ENCODE measurements at places on chromosomes 11 and 22.

- no peak for DNase-seq
Observed at GRCh38 chr11:104774578-104774977, 123.7 kb downstream of the CASP12 start.

DNA sequence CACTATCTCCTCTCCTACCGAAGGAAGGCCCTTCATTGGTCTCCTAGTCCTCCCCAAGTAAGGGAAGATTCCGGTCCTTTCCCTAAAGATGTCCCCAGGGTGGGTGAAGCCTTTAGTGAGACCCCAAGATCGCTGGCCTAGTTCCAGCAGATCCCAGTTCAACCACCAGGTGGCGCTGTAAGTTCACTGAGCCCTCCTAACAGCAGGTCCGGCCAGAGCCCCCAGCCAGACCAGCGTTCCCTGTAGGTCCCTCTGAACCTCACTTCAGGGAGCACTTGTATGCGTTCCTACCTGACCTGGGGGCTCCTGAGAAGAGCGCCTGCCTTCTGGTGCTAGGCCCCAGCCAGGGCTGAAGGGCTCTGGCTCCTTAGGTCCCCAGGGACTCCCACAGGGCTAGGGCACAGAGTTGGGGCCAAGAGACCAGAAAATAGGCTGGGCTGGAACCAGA lies 38.1 kb downstream of the LMO1 start:
- peak; percentile 74 for DNase-seq

DNA sequence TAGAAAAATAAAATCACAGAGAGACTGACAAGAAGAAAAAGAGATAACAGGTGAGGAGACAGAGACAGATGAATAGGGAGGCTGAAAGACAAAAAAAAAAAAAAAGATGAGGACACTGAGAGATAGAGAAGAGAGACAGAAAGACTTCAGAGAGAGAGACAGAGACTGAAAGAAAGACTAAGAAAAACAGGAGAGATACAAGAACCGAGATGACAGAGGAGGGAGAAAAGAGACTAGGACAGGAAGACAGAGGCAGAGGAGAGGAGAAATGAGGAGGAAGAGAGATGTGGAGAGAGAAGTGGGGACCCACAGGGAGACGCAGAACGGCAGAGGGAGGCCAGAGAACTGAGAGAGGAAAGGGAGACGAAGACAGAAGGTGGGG lies 771 bp downstream of the GPR83 start:
- no peak for DNase-seq

DNA sequence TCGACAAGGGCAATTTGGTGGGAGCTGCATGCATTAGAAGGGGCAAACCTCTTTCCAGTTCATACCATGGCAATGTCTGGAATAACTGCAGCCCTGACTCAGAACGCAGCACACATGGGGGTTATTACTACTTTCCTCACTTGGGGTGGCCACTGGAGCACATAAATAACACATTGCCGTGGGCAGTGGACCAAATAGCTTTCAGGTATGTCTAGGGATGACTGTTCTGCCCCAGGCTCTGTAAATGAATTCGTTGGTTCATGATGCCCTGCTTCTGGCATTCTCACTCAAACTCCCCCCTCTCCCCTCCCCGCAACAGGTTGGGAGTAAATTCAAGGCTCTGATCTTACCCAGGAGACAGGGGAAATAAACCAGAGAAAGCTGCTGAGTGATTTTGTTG lies 238.0 kb upstream of the PLET1 start:
- no peak for DNase-seq

GRCh38 chr22:35111244-35111643 lies 45.3 kb downstream of the ISX start:
- DNase-seq: no peak

GRCh38 chr22:21055880-21056319 lies 10.2 kb downstream of the LRRC74B start:
- no peak for DNase-seq

DNA sequence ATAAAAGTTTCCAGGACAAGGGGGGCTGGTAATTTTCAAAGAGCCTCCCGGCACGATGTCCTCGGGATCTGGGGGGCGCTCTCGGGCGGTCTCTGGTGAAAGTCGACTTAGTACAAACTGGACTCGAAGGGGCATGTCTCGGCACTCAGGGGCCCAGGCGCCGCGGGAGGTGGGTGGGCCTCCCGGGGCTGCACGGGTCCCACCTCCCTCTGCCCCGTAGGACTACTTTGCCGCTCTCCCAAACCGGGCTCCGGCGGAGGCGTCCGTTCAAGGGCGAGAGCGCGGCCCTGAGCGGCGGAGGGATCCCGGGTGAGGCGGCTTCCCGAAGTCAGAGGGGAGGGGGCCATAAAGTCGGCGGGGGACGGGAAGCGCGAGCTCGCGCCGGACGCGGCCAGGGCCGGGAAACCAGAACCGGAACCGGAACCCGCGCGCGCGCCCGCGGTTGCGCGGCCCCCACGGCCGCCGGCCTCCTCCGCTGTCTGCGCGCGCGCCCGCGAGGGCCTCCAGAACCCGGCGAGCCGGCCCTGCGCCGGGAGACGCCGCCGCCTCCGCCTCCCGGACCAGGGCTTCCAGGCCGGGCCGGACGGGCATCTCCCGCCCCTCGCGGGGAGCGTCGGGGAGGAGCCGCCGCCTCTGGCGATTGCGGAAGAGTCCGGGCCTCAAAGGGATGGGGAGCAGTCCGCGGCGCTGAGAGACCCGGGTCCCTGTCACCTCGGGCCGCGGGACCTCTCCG lies at the start of gene ARHGEF12:
TSS of gene ARHGEF12 (plus strand) at position 506 of the 733 bp plus-strand sequence. CDS start 831 bp downstream, outside the sequence.
- DNase-seq: peak; percentile 76

- peak; percentile 32 for DNase-seq
Observed at GRCh38 chr11:65279741-65280440, 18.1 kb downstream of the POLA2 start.

DNA sequence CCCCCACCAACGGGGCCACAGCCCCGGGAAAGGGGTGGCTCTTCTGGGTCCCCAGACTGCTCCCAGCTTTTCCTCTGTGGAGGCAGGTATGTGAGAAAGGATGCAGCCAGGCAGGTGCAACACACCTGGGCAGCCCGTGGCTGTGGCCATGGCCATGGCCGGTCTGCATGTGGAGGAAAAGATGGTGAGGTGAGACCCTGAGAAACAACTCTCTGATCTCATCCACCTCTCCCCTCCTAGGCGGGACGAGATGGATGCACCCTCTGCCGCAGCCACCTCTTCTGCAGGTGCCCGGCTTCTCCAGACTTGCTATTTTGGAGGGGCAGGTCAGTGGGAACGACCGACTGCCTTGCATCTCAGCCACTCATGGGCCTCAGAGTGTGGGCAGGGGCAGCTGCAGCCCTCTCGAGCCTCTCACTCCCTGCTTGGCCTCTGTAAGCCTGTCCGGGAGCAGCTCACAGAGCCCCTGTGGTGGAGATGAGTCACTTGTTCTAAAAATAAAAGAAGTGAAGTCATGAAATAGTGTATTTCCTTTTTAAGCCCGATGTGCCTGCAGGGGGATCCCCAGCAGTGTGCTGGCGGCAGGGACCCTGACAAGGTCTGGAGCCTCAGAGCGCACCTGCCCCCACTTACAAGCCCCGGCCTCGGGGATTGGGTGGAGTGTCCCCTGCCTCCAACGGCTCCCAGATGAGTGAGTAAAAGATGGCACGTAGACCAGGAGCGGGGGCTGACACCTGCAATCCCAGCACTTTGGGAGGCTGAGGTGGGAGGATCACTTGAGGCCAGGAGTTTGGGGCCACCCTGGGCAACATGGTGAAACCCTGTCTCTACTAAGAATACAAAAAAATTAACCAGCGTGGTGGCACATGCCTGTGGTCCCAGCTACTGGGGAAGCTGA lies 10.7 kb downstream of the SMIM38 start:
- peak; percentile 35 for DNase-seq

DNA sequence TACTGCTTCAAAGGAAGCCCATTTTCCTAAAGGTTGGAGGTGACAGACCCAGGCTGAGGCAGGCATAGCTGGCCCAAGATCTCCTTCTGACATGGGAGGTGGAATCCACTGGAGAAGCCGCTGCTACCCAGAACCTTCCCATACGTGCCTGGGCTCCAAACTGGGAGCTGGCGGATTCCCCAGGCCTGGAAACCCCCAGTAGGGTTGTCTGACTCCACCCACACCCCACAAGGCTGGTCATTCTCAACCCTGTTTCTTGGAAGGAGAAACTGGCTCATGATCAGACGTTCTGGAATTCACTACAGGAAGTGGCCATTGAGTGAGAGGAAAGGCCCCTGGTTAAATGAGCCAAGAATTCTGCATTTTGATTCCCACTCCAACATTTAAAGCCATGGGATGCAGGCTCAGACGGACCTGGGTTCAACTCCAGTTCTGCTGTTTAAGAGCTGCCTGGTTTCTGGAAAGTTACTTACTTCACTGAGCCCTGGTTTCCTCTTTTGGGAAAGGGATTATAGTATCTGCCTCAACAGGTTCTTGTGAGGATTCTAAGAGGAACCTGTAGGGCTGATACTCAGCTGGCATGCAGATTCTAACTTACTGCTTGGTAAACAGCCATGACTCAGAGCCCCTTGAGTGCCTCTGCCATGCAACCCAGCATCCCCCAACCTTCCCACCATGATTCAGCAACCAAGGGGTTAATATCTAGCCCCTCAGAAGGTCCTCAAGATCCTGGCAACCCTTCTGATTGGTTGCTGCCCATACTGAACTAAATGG lies 19.4 kb upstream of the TSKU start:
- DNase-seq: no peak

DNA sequence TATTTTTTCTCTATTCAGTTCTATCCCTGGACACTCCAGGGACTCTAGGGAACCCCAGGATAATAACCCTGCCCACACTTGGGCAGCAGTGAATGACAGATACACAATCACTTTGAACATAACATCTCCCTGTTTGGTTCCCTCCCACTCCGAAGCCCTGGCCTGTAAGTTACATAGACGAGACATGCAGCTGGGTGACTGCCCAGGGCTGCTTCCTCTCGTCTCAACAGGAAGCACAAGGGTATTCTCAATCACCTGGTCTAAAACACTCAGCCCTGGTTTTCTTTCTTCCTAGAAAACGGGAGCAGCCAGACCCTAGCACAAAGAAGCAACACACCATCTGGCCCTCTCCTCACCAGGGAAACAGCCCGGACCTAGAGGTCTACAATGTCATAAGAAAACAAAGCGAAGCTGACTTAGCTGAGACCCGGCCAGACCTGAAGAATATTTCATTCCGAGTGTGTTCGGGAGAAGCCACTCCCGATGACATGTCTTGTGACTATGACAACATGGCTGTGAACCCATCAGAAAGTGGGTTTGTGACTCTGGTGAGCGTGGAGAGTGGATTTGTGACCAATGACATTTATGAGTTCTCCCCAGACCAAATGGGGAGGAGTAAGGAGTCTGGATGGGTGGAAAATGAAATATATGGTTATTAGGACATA lies 19.4 kb downstream of the LAYN start:
- no peak for DNase-seq

GRCh38 chr11:45057938-45058646 lies 88.3 kb upstream of the PRDM11 start:
- no peak for DNase-seq

GRCh38 chr11:115930886-115931547 lies 426.8 kb upstream of the CADM1 start:
- no peak for DNase-seq

GRCh38 chr22:37065961-37066360 lies 14.4 kb downstream of the KCTD17 start:
- DNase-seq: no peak

DNA sequence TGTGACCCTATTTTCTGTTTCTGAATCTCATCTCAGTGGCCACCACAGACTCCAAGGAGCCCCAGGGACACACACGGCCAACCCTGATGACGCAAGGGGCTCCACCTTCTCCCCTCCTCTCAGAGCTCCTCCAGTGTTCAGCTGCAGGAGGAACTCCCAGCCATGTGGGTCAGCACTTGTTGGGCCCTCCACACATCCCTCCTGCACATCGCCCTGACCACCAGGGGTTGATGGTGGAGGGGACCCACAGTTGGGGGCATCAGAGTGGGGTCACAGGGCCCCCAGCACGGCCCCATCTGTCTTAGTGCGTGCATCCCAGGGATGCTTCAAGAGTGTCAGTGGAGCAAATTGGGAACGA lies 499.6 kb downstream of the BRD1 start:
- DNase-seq: no peak

GRCh38 chr11:1217151-1217550 lies 5.7 kb upstream of the MUC5B start:
- no peak for DNase-seq

GRCh38 chr11:110907629-110908028 lies 195.4 kb upstream of the ARHGAP20 start:
- no peak for DNase-seq

- DNase-seq: no peak
Observed at GRCh38 chr11:20840341-20840740, 171.0 kb downstream of the NELL1 start.

DNA sequence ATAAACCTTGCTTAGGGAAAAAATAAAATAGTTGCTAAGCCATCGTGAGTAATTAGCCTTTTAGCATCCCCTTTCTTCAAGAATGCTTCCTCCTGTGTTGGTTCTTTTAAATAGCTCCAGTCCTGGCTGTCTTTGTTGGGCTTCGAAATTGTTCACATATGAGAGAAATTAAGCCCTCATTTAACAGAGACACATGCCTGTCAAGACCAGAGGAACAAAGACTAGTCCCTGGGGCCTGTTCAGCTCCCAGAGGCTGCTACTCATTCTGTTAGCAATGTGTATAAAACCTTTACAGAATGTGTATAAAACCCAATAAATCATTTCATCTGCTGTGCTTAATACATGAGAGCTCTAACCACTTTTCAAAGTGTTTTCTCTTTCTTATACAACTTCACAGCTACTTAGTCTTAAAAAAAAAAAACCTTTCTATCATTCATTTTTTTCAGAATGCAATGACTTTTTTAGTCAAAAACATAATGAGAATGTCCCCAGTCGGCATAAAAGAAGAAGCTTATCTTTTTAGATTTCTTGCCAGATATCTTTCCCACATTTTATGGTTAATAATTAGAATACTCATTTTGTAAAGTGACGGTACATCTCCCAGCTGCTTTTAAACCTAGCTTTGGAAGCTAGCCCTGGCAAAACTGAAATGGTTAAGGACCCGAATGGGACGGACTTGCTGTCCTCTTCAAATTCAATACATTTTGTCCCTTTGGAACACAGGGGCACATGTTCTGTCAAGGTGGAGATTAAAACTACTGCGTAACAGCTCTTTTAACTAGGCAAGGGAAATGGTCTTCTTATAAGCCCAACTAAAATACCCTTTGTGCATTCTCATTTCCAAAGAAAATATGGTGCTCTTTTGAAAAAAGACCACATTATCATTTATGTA lies 186.1 kb downstream of the SOX6 start:
- DNase-seq: no peak

DNA sequence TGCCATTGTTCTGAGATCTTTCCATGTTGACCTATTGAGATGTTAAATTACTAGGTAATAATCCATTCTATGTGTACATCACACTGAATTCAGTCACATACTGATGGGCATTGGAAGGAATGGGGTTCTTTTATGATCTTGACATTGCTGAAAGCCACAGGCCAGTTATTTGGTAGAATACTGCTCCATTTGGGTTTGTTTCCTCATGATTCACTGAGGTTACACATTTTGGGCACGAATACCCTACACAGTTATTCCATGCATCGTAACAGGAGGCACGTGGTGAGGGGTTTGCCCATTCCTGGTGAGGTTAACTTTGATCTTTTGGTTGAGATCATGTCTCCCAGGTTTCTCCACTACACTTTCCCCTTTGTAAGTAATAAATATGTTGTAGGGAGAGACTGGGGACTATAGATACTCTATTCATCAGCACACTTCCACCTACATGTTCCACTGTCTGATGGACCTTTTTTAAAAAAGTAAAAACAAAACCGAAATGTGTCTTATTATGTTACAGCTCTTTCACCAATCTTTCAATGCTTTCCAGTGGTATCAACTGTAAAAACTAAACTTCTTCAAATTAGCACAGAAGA lies 12.0 kb upstream of the FOLR1 start:
- no peak for DNase-seq
